ENCODE measurements at places on chromosomes 5 and 9.

- DNase-seq = no peak
These were observed 18.0 kb downstream of the IARS1 start for GRCh38 chr9:92275541-92275940.

GRCh38 chr9:93210324-93210973, 26.5 kb downstream of the WNK2 start:
- DNase-seq = no peak

DNA sequence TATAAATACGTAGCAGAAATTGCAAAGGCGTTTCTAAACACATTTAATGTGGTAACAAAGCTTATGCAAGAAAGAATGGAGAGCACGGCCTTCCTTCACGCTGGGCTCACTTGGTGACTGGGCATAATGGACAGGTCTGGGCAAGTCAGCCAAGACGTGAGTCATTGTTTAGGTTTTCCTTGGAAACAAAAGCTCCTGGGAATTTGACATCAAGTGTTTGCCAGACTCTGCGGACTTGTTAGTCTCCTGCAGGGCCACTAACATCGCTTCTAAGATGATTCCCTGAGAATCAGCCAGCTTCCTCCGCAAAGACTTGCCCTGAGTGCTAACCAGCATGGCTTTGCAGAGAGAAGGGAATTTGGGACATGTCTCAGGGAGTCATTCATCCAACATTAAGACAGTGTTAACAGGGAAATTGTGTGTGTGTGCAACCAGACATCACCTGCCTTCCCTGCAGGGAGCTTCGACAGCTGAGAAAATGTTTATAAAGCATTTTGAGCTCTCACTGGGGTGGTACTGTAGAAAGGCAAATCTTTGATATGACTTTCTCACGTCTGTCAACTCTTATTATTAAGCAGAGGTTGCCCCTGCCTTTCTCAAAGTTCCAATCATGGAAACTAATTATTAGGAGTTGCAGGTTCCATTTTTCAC, 182.5 kb downstream of the NTRK2 start:
- DNase-seq = no peak

DNA sequence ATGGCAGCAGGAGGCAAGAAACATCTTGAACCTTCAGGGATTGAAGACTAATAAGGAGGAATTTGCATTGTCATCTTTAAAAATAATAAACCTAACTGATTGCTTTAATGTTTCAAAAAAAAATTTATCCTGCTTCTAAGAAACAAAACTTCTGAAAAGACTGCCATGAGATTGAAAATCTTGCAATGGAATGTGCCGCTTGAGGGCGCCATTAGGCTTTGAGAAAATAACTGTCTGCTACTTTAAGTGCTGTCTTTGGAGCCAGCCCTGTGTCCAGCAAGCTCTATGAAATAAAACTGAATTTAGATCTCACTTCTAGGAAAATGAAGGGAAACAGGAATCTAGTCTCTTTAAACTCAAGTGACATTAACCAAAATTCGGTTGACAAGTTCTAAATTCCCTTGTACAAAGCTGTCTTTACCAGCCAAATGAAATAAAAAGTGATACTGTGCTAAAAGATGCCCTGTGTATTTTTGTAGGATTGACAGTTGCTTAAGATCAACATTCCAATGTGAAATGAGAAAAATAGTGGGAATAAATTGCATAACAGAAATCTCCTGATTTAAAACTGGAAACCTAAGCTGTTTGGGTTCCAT, 79.4 kb downstream of the ESM1 start:
- DNase-seq = peak; percentile 69

DNA sequence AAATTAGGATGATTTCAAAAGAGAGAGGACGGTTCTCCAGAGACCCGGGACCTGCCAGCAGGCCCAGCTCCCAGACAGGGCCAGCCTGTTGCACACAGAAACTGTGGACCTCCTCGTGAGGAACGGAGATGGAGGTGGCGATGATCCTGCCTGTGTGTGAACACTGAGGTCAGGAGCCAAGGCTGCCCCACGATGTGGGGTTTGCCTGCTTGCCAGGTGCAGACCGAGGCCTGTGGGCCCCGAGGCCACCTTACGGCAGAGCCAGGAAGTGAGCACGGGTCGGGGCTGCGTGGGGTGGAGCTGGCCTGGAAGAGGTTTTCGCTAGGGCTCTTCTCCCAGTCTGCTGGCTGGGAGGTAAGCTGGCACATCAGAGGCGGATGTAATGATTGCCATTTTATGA, 4.3 kb downstream of the FAM163B start:
- no peak for DNase-seq

GRCh38 chr5:156186760-156187159, 140.2 kb upstream of the SGCD start:
- no peak for DNase-seq

GRCh38 chr9:94076557-94076956, 7.7 kb upstream of the PTPDC1 start:
- no peak for DNase-seq

DNA sequence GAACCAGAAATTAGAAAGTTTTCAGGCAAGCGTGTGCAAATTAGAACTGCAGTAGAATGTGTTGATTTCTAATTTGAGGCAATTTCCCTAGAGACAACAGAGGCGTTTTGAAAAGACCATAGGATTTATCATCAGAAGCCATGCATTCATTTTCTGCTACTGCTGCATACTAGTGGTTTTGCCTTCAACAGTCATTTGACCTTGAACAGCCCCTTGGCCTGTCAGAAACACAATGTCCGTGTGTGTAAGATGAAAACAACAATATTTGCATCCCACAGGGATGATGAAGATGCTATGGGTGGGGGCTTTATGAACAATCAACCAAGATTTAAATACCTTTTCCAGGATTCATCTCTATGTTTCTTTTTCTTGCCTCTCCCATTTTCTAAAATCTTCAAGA, 73.7 kb downstream of the PDE4D start:
- no peak for DNase-seq

DNA sequence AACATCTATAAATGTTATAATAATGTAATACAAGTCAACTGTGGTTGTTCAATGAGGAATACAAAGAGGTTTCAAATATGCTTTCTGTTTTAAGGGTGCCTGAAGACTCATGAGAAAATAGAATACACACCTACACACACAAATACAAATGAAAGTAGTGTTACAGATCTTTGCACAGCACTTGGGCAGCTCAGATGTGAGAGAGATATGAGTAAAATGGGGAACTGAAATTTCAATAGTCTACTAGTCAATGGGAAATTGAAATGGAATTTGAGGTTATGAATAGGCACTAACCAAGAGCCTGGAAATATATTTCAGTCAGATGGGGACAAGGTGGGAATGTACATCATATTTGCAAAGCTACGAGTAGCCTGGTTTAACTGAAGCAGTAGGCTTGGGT, 96.6 kb downstream of the ISL1 start:
- DNase-seq = no peak

DNA sequence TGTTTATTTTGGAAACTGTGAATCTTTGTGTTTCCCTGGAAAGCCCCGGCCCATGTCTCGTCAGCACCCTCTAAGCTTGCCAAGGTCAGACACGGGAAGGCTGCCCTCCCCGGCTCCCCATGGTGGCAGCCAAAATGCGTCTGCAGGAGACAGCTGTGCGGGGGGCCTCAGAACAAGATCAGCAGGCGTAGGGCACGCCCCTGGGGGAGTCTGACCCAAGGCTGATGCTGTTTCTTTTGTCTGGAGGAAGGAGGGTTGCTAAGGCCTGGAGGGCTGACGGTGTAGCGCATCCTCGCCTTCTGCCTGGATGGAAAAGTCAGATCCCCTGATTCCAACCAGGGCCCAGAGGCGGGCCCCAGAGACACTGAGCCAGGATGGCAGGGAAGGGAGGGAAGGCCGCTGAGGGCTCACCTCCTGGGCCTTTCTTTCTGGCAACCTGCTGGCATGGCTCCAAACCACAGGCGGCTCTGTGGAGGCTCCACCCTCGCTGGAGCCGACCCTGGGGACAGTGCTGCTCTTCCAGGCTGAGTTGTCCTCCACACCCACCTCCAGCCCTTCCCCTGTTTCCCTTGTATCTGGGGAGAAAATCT, 57.2 kb downstream of the OLFM1 start:
- DNase-seq = no peak

DNA sequence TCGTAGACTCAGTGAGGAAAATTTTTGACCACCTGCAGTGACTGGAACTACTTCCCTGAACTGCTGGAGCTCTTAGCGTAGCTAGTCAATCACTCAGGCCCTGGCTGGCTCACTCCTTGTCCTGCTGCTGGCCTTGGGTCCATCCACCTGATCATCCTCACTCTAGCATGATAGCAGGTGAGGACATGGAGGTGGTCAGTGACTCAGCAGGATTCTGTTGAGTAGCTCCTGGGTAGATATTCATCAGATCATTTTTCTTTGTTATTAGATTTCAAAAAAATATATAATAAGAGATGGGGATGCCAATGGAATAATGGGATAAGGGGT, 25.0 kb upstream of the SEMA4D start:
- DNase-seq = no peak

GRCh38 chr9:27476870-27477515, 47.1 kb upstream of the IFNK start:
- DNase-seq = no peak

DNA sequence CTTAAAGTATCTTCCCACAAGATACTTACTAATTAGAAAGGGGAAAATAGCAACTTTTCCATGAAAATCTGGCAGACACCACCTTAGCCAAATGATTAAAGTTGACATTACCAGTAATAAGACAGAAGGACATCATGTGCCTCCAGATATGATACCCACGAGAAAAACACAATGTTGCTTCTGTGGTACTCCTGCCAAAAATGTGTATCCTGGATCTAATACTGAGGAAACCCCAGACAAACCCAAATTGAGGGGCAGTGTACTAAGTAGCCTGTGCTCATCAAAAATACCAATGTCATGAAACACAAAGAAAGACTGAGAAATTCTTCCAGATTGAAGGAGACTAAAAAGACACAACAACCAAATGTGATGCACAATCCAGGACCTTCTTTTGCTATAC, 85.3 kb downstream of the TTLL11 start:
- DNase-seq = no peak

GRCh38 chr9:86452201-86452828, 98.1 kb upstream of the TUT7 start:
- DNase-seq = no peak

DNA sequence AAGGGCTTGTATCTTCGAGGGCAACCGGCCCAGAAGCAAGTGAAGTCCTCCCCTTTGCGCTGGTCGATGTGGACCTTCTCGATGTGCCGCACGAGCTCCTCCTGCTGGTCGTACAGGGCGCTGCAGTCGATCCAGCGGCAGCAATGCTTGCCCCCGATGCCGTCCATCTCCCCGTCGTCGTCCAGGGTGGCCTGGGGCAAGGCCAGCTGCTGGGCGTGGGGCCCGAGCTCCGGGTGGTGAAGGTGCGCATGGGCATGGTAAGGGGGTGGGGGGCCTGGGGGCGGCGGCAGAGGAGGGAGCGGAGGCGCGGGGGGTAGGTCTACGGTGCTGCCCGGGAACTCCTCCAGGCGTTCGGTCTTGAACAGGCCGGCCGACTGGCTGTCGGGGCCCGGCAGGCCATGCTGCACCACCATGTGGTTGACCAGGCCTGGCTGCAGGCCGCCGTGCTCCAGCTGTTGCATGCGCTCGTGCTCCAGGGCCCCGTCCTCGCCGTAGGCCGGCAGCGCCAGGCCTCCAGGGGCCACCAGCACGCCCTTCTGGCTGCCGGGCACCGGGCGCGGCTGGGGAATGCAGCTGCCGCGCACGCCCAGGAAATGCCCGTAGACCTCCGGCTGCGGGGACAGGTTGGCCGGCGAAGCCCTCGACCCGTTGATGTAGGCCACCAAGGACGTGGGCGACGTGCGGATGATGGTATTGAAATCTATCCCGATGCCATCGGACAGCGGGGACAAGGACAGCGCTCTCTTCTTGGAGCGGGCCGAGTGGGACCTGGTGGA, 181.8 kb downstream of the GLIS3 start:
- DNase-seq = peak; percentile 25

DNA sequence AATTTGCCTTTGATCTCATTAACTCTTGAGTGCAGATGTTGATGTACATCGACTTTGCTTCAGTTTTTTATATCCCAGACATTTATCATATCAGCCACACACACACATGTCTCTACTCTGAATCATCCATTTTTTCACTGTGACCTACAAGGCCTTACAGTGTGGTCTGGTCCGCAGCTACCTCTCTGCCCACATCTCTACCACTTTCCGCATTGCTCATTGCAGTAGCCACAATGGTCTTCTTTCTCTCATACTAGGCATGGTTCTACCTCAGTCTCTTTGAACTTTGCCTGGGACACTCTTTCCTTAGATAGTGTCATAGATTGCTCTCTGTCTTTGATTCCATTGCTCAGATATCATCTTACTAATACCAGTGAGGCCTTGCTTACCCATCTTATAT, 87.9 kb upstream of the FSD1L start:
- DNase-seq = no peak

DNA sequence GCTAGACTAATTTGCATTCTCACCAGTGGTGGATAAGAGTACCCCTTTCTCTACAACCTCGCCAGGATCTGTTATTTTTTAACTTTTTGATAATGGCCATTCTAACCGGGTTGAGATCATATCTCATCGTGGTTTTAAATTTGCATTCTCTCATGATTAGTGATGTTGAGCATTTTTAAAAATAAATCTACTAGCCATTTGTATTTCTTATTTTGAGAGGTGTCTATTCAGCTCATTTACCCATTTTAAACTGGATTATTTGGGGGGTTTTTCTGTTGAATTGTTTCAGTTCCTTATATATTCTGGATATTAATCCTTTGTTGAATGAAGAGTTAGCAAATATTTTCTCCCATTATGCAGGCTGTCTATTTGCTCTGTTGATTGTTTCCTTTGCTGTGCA, 139.6 kb downstream of the ARSB start:
- DNase-seq = no peak

DNA sequence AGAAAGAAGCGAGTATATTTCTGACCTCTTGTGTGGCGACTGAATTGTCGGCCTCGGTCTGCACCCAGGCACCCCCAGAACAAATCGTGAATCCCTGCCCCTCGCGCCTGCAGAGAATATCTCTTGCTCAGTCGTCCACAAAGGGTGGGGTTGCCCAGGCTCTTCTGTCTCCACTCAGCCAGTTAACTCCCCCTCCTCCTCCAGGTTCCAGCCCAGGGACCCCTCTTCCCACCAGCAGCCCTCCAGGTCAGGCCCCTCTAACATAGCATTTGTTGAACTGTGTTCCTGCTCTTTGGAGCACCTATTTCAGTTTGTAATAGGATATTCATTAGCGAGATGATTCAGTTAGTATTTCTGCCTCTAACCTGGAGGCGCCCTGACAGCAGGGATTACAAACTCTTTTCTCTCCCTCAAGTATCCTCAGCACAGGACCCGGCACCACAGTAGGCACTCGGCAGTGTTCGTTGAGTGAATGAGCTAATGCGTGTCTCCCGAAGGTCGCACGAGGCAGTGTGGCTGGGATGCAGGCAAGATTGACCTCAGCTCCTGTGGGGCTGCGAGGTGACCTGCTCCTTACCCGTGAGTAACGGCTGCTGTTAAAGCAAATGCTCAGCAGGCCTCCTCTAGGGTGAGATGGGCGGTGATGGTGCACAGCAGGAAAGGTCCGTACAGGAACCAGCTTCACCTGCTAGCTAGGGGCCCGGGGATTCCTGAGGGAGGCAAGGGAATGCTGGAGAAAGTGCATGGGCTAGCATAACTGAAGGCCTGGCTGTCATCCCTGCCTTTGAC, 25.8 kb downstream of the ZBTB34 start:
- no peak for DNase-seq
